Hematopoietic multipotent progenitor cell treated with erythropoietin and hydrocortisone succinate and interleukin-3 and kit ligand, for 8 days (in vitro differentiated cells): ENCODE measurements at places on chromosomes 5 and 9.

DNA sequence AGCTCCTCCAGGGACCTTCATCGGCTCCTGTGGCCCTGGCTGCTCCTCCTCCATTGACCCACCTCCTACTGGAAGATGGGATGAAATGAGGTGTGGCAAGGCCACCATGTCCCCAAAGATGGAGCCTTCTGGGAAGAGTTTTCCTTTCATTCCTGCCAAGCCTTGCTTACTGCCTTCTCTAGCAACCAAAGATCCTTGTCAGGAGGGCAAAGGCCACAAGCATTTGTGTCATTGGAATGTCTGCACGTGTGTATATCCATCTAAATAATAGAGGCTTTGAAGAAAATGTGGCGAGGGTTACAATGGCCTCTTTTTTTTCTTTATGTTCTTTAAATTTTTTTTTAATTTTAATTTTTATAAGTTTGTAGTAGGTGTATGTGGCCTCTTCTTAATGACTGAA is 313.6 kb downstream of the ARHGEF28 start:
- no peak for DNase-seq

DNA sequence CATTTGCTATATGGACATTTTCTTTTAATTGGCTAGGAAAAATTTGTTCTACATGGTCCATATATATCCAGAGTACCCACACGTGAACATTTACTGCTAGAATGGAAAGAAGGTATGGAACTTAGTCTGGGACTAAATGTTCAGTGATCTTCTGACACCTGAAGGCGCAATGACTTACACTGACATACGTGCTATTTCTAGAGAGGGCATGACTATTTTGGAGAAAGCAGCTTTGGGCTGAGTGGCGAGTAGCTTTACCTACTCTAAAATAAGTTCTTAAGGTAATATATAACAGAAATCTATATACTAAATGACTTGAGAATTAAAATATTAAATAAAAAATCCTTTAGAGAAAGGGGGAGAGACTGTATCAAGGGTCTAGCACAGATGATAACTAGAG is 10.4 kb downstream of the NNT start:
- no peak for DNase-seq

DNA sequence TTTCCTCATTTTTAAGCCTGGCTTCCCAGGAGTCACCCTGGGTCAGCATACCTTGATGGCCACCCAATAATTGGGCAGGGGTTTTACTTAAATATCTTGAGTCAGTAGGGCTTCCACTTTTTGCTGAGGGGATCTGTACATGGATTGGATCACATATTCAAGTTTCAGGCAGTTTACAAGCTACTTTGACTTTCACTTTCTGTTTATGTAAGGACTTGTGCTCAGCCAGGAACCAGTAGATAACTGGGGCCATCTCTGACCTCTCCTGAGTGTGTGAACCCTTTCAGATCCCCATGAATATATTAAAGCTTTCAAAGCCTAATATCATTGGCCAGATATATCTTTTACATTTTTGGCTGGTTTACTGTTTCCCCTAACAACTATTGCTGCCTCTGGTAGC is 45.1 kb downstream of the SLCO6A1 start:
- DNase-seq: no peak

DNA sequence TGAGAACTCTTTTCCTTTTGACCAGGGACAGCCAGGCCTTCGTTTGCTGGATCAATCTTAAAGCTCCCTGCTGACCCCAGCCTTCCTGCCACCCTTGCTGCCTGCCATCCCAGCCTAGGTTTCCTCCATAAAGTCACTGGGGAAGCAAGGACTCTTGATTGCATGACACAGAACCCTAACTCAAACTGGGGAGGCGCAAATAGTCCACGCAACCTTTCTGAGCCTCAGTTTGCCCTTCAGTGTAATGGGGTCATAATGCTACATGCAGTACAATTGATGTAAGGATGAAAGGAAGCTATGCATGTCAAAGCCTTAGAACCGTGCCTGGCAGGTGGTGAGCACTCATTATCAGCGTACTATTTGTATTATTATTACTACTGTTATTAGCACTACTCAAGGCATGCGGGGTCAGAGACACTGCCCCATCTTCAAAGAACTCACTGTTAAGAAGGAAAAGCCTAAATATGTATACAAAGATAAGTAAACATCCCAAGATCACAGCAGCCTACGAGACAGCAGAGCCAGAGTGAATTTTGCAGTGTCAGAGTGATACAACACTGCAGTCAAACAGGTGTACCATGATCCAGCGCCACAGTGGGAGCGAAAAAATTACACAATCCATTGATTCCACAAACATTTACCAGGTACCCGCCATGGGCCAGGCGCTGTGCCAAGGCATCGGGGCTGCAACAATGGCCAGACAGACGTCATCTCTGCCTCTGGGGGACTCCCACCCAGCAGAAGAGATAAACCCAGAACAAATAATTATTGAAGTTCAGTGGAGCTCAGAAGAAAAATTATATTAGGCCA is 16.9 kb upstream of the CPLX2 start:
- DNase-seq: no peak

DNA sequence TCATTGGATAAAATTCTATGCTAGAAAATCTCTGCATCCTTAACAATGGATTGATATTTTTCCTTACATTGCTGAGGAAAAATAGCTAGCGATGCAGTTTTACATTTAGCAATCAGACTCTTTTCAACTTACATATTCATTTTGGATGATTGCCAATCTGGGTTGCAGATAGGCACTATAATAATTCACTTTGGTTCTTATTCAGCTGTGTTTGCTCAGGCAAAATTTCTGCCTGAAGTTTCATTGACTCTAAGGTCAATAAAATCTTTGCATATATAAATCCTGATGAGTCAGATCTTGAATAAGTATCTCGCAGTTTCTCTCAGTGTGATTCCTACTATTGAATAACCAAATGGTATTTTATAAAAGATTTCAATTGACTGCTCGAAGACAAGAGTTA is 1105.8 kb downstream of the CDH18 start:
- no peak for DNase-seq

DNA sequence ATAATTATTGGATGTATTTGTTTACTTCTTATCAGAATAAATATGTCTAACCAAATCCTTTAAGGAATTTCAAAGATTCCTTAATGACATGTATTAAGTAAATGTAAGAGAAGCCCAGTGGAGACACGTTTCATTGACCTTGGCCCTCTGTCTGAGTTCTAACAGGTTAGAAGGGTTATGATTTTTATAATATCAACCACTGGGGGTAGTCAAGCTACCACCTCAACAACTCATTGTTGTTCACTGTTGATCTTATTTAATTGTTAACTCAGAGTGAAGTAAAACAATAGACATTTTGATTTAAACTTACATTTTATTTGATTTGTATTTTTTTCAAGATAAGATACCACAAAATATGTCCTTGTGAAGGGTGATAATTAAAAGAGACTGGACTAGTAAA is 499.2 kb upstream of the COX7C start:
- DNase-seq: no peak
